IPS-NIHi11 (cell line): ENCODE measurements at places on chromosomes 3 and 15.
A peak's percentile ranks its signal among the peaks of the same experiment; 100 is the strongest.

DNA sequence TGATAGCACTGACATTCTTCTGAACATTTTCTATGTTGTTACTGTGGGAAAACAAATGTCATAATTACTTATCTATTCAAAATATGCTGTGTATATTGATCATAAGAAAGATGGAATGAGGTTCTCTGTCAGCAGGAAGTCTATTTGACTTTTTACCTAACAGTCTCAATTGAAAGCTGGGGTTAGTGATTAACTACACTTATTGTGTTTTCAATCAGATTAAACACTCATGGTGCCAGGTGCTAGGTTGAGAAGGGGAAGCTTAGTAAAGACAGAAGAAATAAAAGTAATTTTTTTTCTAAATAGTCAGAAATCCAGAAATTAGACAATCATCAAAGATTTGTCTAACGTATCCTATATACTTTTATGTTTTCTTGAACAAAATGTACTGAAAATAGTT, 281.0 kb upstream of the NR2E3 start:
- DNase-seq: no peak

- DNase-seq: no peak
Observed at GRCh38 chr15:65512807-65513416, 4.6 kb downstream of the DPP8 start.

DNA sequence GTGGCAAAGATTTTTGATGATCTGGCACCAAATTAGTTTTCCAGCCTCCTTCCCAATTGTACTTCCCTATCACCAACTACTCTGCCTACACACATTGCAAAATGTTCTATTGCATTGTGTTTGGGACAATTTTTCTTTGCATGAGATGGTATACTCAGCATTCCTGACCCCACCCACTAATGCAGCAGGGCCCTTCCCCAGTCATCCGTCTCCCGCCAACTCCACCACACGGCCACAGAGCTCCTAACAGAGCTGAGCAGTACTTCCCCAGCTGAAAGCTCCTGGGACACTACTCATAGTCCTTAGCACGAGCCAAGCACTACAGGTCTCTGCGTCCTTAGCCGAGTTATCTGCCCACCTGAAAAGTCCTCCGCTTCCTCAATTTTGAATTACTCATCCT, 34.2 kb downstream of the TXNRD3 start:
- DNase-seq: no peak

DNA sequence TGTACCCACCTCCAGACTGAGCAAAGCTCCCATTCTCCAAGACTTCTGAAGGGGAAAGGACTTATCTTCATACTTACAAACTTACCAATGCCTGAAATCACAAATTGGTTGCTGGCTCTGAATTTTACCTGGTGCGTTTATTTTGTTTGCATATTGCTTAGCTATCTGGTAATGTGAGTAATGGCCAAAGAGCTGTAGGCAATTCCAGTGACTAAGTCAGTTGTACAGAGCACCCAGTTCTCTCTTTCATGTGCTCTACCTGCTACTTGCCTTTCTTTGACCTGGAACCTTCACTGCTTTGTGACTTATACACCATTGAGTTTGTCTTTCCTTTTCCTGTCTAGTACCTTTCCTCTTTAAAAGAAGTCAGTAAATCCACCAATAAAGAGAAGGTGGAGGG, 755.9 kb upstream of the LMCD1 start:
- no peak for DNase-seq

DNA sequence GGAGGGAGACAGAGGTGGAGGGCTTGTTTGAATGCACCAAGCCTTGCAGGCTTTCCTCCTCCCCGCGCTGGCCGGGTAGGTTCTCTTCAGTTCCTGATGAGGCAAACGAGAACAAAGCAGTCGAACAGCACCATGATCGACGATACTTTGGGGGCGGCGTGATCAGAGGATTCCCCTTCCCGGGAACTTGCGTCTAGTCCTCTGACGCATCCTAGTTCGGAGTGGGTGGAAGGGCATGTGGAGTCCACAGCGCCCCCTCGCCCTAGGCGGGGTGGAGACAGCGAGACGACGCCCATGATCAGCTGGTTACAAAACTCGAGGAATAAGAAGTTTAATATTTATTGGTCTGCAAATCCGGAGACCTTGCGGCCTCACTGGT, 452 bp upstream of the SV2B start:
- peak; percentile 49 for DNase-seq

GRCh38 chr3:123767009-123767372, 117.1 kb downstream of the MYLK start:
- DNase-seq: peak; percentile 38

GRCh38 chr15:33243393-33243792, 48.9 kb upstream of the FMN1 start:
- no peak for DNase-seq

DNA sequence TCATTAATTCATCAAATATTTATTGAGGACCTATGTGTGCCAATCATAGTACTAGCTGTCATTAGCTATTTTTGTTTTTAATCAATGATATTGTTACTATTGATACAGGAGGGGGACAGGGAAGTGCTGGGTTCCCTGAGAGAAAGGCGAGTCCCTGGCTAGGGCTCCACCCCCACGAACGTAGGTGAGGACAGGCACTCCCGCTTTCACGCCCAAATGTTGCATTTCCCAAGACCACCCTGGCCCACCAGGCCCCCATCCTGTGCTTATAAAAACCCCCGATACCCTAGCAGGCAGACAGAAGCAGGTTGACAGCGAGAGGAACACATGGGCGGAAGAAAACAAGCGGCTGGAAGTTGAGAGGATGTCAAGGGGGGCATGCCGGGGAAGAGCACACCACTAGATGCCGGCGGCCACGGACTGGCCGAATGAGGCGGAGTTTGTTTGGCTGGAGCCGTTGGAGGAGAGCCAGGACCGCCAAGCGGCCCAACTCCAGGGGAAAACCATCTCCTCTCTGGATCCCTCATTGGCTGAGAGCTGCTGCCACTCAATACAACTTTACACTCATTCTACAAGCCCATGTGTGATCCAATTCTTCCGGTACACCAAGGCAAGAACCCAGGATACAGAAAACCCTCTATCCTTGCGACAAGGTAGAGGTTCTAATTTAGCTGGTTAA, 798.7 kb upstream of the SEMA6D start:
- no peak for DNase-seq

DNA sequence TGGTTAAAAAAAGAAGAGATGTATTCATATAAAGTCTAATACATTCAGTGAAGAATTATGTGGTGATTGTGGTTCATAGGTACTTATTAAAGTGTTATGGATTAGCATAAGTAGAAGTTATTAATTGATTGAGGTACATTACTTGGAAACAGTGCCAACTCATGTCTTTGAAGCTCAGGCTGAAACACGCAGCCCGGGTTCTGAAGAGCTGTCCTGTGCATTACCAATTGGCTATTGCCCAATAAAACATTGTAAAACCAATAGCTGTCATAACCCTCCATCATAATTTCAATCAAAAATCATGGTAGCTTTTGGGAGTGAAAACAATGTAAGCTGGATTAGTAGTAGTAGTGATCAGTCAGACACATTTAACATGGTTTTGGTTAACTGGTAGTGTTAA, 560.1 kb downstream of the MCTP2 start:
- DNase-seq: no peak

DNA sequence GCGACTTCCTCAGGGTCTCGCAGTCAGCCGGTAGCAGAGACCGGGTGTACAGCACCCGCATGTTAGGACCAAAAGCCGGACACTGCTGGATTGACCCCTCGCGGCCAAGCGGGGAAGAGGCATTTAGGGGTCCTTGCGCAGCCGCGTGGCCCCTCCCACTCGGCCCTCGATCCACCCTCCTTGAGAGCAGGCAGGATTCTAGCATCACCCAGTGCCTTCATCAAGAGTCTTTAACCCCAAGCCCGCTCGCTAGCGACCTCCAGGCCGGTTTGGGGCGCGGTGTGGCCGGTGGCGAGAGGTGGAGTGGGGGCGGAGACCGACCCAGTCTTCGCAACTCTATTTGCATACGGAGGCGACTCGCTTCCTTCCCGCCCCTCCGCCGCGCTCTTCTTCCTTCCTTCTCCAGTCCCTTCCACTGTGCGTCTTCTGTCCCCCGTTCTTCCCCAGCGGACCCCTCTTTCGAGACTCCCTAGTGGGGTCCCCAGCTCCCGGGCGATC, at the start of gene ST6GAL1:
Gene ST6GAL1 (plus strand): TSS at position 384 of the 498 bp plus-strand sequence. CDS start 112,178 bp downstream, outside the sequence.
- peak; percentile 75 for DNase-seq

DNA sequence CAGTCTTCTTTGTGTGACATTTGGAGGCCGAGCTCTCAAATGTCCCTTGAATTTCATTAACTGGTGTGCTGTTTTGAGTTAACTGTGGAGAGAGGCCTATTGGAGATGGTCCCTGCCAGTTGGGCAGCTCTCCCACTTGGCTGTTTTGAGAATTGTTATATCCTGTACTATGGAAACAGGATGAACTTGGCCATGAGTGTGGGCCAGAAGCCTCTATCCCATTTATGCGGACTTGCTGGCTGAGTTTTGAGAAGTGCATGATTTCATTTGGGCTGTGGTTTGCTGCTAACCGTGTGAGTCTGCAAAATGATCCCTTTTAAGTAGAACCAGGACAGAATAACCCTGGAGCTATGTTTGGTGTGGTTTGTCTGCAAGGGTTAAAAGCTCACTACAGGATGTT, 366.0 kb downstream of the PTPRG start:
- no peak for DNase-seq

- no peak for DNase-seq
Observed at GRCh38 chr3:137103739-137104138, 146.0 kb downstream of the IL20RB start.
